Skin of body (tissue), 3 donors: ENCODE measurements at places on chromosomes 5 and 9.
A peak's percentile ranks its signal among the peaks of the same experiment; 100 is the strongest.

DNA sequence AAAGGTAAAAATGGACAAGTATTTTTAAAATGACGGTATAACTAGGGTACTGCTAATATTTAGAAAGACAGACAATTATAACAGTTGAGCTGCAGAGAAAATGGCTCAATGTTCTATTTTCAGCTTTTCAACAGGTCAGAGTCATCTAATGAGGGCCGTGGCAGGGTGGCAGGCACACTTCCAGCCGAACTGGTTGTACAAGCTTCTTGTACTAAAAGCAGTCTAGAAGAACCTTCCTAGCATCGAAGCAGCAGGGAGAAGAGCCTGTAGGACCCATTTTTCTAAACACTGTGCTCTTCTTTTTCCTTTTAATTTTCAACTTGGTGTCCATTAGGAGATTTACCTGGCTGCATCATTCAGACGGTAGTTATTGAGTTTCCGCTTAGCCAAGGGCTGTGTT lies 85.6 kb downstream of the SLC28A3 start:
- DNase-seq: no peak

DNA sequence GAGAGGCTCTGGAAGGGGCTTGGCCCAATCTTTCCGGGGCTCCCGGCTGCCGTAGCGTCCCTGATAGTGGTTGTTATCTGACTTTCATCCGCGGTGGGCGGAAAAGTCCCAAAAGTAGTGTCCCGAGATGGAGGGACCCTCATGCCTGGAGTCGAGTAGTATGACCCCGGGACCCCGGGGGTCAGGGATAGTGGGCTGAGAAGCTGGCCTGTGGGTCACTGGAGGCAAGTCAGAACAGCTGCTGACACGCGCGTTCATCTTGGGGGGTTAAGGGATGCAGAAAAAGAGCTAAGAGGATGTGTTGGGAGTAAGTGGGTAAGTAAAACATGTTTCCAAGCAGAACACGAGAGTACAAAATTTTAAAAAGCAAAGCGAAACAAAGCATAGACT lies 123.4 kb downstream of the TMEM161B start:
- no peak for DNase-seq

- DNase-seq: no peak
Observed at GRCh38 chr9:107627781-107628180, 138.2 kb upstream of the KLF4 start.

- no peak for DNase-seq
Observed at GRCh38 chr9:6173914-6174313, 41.7 kb upstream of the IL33 start.

DNA sequence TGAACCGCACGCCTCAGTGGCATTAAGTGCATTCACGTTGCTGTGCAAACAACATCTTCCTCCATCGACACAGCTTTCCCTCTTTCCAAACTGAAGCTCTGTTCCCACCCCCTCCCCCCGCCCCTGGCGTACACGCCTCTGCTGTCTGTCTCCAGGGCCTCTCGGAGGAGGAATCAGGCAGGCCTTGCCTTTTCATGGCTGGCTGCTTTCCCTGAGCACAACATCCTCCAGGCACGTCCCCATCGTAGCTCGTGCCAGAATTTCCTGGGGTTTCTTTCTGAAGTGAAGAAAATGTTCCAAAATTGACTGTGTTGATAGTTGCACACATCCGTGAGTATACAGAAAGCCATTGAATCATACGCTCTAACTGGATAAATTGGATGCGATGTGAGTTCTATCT lies 22.3 kb upstream of the TMEM250 start:
- DNase-seq: peak; percentile 84

DNA sequence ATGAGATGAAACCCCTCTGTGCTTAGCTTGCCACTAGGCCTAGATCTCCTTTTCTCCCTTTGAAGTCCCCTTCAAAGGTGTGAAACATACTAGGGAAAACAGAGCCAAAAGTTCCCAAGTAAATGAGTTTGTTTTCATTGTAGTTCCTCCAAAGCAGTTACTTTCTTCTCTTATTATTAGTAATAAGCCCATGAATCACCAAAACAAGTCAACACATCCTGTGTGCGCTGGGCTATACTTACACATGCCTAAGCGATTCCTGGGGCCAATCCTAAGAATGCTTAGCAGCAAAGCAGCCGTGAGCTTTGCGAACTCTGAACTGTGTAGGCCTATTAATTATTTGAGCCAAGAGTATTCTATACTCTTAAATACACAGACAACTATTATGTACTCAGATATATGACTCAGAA lies 7.6 kb downstream of the ENC1 start:
- no peak for DNase-seq

- DNase-seq: no peak
Observed at GRCh38 chr9:133111808-133112662, 9.0 kb downstream of the RALGDS start.

- DNase-seq: no peak
Observed at GRCh38 chr5:14211818-14212803, 69.0 kb downstream of the TRIO start.

GRCh38 chr9:78874061-78874460 lies 577.1 kb downstream of the PSAT1 start:
- no peak for DNase-seq

GRCh38 chr9:76512826-76513225 lies 53.8 kb downstream of the GCNT1 start:
- DNase-seq: no peak

DNA sequence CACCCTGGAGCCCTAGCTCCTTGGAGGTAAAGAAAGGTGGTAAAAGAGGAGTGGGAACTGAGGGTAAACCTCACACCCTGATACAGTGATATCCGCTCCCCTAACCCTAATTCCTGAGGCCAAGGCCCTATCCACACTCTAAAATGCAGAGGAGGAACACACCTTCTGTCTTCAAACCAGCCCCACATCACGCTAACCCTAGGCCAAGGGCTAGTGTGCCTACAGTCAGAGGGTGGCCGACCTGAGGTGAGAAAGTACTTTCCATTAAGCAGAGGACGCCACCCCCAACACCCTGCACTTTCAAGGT lies 590 bp downstream of the HDAC3 start:
- DNase-seq: no peak

DNA sequence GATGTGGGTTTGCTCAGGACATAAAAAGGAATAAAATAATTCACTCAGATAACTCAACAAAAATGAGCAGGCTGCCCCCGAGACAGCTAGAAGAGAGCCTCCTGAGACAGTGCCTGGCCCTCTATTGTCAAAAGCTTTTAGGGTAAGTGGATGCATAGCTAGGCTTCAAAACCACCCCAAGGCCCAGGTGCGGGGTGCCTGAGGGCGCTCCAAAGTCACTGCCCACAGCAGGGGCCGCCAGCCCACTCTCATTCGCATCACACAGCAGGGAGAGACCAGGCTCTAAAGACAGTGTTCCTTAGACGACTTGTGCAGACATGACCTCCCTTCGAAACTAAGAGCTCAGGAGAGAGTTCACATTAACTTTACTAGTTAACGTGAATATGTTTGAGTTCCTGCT lies 271.5 kb downstream of the FSTL4 start:
- DNase-seq: no peak

- peak; percentile 10 for DNase-seq
Observed at GRCh38 chr9:26744191-26744965, 148.2 kb downstream of the CAAP1 start.

DNA sequence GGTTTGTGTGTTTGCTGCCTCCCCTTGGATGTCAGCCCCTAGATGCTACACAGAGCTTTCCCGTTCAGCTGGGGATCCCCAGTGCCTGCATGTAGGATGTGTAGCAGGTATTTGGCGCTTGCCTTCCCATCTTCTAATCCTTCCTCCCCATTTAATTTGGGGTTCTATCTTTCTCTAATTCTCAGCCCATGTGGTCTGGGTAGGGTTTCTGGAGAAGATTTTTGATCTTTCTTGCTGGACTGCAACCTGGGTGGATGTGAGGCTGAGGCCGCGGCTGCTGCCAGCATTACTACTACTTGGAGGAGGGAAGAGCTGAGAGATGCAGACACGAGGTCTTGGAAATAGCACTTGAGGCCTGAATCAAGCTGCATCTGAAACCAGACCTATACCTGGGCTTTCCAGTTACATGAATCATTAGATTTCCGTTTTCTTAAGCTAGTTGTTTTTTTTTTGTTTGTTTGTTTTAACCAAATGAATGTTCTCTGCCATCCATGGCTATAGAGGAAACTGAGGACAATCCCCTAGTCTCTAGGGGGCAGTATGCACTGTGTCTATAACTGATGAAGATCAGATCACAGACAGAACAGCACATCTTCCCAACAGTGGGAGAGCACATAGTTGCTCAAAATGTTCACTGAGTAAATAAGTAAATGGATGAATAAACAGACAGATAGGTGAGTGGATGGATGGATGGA lies 178.6 kb downstream of the FGF18 start:
- no peak for DNase-seq

DNA sequence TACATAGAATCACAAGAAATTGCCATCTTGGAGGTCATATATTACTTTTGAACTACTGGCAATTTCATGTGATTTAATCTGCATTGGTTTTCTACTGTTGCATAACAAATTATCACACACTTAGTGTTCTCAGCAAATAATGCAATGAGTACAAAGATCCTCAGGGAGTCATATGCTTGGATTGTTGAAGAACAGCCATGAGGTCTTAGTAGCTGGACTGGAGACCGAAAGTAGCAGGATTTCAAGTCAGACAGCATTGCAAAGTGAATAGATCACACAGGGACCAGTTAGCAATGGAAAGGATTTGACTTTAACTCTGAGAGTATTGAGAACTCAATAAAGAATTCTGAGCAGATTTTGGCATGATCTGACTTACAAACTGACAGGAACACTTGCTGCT lies 32.2 kb upstream of the FRMD3 start:
- DNase-seq: no peak
